M059J (cell line): ENCODE measurements at places on chromosomes 7 and 10. TPM values are rescaled to one million over a fixed set of nuclear protein-coding genes. Genes with fewer than 3 reads are reported as not detected.

DNA sequence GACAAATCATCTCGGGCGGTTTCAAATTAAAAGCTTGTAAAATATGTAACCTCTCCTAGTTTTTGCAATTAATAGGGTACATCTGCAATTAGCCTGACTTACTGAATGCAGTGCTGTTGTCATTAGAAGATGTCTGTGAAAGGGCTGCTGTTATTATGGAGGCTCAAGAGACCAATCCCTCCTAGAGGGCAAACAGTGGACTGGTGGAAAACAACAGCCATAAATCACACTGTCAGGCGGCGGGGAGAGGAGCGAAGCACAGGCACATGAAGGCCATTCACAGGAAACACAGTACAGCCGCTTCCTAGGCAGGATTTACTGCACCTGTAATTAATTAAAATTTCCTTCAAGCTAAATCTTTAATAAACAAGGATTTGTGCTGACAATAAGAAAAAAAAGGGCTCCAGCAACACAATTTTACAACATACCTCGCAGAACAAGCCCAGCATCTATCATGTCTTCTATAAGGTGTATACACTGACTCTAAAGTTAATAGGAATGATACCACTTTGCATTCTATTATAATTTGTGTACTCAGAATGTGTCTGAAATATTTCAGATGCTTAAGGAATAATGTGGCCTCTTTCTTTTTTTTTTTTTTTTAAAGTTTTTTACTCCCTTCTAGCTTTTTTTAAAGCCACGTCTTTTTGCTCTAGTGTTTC lies 50.7 kb downstream of the ERCC6 start:
- DNase-seq = no peak

DNA sequence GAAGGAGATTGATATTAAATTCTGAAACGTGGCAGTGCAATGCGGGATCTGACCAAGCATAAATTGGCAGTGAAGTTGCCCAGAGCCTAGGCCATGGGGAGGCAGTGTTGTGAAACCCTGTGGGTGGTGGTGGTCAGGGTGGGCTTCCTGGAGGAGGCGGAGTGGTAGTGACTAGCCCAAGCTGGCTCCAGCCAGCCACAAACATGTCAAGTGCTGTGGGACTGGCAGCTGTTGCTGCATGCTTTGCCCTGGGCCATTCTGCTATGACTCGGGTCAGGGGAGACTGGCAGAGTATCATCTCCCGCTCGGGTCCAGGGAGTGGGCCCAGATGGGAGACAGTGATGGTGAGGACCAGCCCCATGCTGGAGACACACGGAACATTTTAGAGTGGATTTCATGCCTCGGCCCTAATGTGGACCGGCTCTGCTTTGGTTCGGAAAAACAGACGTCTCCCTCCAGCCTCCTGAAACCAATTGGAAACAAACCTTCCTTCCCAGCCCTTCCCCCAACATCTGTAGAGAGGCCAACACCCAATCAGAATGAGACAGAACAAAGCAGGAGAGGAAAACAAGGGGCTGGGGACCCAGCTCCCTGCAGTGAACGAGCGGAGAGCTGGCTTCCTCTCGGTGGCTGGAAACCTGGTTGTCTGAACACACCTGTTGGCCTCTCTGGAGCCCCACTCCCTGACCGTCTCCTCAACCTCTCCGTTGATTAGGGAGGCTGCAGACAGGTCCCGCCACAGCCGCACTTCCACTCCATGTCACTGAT lies 58.2 kb downstream of the TMEM270 start:
- DNase-seq = no peak

DNA sequence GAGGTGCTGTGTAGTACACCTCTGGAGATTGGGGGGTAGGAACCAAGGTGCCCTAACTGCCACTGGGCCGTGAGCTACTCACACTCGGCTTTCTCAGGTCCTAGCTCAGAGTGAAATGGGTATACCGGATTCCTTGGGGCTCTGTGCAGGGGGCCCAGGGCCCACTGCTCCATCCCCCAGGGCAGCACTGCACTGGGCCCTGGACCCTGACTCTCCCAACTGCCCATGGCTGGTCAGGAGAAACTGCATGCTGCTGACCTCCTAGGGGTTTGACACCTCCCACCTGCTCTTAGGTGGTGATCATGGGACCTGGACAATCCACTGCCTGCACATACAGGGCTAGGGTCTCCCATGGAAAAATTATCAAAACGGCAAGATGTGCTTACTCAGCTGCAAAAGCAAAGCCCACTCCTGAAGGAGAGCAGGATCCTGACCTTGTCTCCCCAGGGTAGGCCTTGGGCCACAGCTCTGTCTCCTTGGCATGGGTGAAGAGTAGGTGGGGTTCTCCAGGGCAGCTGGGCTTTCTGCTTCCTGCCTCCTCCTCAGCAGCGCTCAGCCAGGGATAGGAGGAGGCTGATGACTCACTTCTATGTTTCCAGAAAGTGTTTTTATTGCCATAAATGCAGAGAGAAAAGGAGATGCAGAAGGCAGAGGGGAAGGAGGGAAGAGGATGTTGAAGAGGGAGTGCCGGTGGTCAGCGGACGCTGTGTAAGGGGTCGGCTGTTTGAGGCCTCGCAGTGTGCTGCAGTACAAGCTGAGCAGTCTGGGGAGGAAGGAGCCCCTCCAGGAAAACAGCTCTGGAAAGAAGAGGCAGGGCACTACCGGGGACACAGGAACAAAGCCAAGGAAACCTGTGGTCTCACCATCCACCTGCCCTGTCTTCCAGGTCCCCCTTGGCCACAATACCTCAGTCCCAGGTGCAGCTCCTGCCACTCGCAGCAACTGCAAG lies 107.8 kb downstream of the ARHGAP22 start:
- DNase-seq = peak; percentile 75

DNA sequence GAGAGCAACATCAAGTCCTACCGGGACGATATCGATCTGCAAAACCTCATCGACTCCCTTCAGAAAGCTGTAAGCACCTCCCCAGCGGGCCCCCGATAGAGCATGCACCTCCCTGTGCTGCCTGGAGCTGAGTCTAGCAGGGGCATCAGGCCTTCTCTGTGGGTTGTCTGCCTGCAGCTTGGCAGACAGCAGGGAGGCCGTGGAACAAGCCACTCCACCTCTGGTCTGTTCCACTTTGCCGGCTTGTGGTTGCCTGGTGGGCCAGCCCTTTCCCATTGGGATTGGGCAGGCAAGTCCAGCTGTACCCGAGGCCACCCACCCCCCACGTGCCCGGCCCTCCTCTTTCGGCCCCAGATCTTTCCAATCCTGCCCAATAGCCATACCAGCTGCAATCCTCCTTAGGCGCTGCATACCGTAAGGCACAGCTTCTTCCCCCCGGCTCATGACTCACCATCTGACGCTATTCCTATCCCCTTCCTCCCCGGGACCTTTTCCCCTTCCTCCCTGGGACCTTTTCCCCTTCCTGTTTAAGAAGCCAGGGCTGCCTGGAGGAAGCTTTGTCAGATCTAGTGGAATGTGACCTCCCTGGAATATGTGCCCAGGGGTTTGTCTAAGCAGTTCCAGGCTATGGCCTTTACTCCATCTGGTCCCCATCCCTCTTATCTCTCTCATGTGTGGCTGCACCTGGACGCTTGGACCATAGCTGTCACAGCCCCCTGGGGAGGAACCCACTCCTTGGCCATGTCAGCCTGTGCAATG lies 28.1 kb upstream of the SH2D4B start:
- peak; percentile 95 for DNase-seq

- no peak for DNase-seq
Measured at GRCh38 chr7:45001826-45002225, 1.8 kb downstream of the CCM2 start.

DNA sequence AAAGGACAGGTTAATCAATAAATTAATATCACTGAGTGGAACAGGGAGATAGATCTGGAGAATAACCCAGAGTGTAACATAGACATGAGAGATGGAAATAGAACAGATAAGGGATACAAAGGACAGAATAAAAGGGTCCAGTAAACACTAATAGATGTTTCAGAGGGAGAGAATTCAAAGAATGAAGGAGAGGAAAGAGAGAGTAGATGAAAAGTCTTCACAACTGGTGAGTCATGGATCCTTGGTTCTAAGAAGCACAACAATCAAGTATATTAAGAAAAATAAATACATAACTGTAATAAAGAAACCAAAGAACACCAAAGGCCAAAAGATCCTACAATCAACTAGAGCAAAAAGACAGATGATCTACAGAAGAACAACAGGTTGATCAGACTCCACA lies 66.3 kb downstream of the BEND7 start:
- DNase-seq = no peak

DNA sequence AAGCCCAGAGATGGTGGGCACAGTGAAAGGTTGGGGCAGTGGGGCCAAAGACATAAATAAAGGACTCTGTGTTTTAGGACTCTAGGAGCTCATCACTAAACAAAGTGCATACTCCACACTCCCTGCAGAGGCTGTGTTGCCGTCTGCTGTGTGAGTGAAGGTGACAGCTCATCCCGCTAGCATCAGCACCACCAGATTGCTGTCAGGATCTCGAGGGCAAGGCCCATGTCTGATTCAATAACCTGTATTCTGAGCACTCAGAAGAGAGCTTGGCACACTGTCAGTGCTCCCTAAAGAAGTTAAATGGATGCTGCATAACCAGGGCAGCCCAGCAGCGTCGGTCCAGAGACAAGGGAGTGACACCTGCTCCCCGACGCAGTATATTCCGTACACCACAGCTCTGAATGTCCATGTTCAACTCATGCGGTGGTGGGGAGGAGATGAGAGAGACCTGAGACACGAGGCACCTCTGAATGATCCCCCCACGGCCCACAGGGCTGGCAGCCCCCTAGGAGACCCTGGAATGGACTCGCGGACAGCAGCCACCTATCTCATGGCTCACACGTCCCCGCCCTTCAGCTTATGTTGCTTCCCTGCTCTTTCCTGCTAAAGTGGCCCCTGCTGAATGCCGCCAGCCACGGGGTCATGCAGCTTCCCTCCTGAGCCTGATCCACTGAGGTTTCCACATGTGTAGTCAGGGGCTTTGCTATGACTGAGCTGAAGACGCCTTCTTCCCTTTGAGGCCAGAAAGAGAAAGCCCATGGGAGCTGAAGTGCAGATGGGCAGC lies 132.7 kb upstream of the KCNMA1 start:
- DNase-seq = no peak

DNA sequence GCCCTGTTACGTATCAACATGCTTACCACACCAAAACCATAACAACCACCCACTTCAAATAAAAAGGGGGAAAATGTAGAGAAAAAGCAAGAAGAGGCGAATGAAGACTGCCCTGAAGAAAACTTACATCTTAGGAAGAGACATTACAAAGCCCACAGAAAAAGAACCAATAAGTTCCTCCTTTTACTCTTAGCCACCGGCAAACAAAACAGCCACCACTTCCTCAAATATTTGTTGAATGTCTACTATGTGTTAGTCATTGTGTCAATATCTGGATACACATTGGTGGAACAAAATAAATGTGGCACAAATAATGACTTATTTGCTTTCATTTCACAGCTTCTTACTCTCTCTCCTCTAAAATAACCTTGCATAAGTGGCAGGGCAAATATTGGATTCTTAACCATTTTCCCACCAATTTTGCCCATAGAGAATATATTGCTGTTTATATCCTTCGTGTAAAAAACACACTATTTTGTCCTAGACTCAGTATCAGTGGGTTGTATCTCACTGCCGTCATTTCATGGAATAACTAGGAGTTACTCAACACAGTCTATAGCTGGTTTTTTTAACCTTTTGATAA lies 106.8 kb downstream of the ANK3 start:
- peak; percentile 81 for DNase-seq

DNA sequence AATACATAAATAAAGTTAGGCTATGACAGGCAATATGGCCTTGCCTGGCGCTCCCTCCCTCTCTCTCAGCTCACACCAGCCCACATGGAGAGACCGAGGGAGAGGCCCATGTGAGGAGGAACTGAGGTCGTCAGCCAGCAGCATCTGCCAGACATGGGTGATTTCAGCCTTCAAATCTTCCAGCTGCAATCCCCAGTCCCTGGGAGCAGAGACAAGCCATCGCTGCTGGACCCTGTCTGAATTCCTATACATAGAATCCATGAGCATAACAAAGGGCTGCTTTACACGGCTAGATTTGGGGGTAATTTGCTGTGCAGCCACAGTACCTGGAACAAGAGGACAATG lies 35.6 kb downstream of the ANKRD16 start:
- DNase-seq = no peak

GRCh38 chr10:95832216-95833041 lies 75.3 kb upstream of the CC2D2B start:
- no peak for DNase-seq

GRCh38 chr7:85336086-85336485 lies 149.2 kb upstream of the SEMA3D start:
- no peak for DNase-seq

- DNase-seq = no peak
Measured at GRCh38 chr10:18185621-18186020, 45.4 kb downstream of the CACNB2 start.

DNA sequence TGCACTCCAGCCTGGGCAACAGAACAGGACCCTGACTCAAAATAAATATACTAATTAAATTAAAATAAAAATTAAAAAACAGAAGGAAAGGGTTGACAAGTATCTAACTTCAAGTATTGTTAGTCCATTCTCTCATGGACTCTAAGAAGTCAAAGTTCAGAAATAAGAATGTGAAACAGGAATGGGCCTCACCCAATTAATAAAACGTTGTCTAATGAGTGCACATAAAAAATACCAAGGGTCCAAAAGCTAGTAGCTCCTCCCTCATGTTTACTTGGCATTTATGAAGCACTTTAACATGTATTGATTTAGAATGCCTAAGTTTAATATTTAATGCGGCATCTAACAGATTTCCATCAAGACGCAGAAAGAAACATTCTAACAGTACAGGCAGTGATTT lies 18.9 kb downstream of the FAM171A1 start:
- no peak for DNase-seq

- DNase-seq = no peak
Measured at GRCh38 chr10:128365156-128365725, 239.0 kb upstream of the MKI67 start.

DNA sequence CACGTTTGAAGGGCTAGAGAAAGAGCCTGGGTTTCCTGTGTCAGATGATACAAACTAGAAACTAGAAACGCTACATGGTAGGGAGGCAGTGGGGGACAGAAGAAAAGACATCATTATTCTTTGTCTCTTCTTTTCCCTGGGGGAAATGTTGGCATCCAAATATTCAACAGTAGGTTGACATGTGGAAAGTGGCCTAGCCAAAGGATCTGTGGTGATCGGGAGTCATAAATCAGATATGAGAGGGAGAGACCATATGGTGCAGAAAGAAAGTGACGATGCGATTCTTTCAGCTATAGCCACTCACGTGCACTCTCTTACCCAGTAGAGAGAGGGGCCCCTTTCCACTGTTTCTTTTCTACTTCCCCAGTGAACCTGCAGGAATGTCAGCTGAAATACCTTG lies 964.7 kb downstream of the LRMDA start:
- no peak for DNase-seq

DNA sequence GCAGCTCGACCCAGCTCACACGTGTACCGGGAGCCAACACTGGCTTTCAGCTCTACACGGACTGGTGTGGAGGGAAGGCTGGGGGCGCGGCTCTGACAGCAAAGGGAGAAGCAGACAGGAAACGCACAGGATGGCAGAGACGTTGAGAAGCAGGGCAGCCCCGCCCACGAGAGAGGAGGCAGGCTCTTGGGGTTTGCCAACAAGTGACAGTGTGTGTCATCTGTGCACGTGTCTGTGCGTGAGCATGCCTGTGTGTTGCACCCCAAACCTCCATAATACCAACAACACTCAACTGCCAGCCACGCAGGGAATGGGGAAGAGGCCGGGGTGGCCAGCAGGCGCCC lies 64.4 kb upstream of the PDGFA start:
- no peak for DNase-seq

The MMRN2 gene
- 0.84 TPM in 1 of 2 replicates, not detected in the other for total RNA-seq

The AKR1E2 gene
- total RNA-seq = 0.30 TPM in 1 of 2 replicates, not detected in the other

The ADAMTS14 gene
- 0.69 and 1.2 TPM in 2 replicates for total RNA-seq
